Left ventricle myocardium inferior (tissue), 1 donor: ENCODE measurements at places on chromosomes 5 and 9. TPM values are rescaled to one million over a fixed set of nuclear protein-coding genes. Genes with fewer than 3 reads are reported as not detected.
A peak's percentile ranks its signal among the peaks of the same experiment; 100 is the strongest.

DNA sequence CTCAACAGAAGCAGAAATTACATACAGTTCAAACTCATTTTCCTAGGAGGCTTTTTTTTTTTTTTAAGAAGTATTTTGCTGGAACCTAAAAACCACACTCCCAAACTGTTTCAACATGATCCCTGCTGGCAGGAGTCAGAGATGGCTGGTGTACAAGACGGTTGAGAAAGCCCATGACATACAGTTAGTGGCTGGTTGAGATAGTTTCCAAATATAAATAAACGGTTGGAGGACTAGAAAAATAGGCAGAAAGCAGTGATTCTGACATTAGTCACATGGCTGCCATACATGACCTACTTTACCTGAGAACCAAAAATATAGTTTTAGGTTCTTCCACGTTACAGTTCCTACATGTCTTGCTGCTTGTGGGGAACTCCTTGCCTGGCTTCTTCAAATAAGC lies 31.7 kb upstream of the BASP1 start:
- peak; percentile 45 for DNase-seq

DNA sequence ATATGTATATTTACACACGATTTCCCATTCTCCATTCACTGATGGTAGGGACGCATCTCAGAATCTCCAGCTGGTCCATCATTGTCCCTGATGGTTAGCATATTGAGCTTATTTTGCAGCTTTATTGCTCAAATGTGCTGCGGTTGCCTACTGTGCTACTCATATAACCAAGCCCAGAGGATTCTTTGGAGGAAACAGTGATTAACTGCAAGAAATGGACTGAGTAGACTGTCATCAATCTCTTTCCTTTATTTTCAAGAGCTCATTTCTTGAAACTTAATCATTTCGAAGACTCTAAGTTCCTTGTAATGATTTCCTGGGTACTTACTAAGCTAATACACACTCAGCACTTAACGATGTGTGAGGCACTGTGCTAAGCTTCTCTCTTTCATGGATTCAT lies 119.0 kb downstream of the MAT2B start:
- DNase-seq = no peak

GRCh38 chr9:6114424-6114823 lies 99.0 kb upstream of the RANBP6 start:
- DNase-seq = no peak

- no peak for DNase-seq
Measured at GRCh38 chr9:115764645-115765044, 388.9 kb upstream of the PAPPA start.

Gene CDC25C
- not detected for total RNA-seq

Gene TRPM6
- total RNA-seq = 0.30 TPM

DNA sequence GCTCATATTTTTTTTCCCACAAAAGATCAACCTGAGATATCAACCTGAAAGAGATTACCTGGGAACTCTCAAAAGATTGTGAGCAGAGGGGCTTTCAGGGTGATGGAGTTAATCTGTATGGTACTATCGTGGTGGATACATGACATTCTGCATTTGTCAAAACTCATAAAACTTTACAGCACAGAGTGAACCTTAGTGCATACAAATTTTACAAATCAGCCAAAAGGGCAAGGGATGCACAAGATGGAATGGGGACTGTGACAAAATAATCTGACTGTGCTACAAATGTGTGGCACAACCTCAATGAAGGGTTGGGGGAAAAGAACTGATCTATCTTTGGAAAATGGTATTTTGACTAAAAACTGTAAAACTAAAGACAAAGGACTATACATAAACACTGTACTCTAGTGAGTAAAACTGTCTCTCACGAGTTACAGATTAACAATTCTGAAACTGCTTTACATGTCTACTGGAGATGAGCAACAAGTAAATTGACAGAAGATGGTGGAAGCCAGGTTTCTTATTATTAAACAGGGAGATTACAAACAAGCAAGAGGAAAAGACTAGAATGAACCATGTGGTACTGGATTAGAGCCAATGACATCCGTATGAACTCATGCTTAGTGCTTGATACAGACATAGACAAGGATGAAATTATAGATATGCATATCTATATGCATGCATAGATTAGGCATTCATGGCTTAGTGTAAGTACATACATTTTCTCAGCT lies 24.8 kb upstream of the RLN1 start:
- no peak for DNase-seq
